ENCODE measurements at places on chromosomes 12 and 14.

DNA sequence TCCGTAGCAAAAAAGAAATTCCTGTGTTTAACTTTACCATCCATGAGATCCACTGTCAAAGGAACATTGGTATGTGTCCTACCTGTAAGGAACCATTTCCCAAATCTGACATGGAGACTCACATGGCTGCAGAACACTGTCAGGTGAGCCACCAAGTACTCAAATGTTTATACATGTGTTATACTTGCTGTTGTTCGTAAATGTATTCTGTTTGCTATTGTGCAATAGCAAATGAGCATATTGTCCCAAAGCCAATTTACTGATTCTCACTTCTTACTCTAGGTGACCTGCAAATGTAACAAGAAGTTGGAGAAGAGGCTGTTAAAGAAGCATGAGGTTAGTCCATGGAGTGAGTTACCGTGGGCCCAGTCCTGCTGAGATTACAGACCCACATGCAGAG lies 9.4 kb downstream of the TRAFD1 start:
- DNase-seq: no peak

- peak; percentile 66 for DNase-seq
These were observed 29.2 kb upstream of the FOS start for GRCh38 chr14:75249251-75249957.

- no peak for DNase-seq
These were observed 33.8 kb downstream of the SAMD4A start for GRCh38 chr14:54600717-54601109.

DNA sequence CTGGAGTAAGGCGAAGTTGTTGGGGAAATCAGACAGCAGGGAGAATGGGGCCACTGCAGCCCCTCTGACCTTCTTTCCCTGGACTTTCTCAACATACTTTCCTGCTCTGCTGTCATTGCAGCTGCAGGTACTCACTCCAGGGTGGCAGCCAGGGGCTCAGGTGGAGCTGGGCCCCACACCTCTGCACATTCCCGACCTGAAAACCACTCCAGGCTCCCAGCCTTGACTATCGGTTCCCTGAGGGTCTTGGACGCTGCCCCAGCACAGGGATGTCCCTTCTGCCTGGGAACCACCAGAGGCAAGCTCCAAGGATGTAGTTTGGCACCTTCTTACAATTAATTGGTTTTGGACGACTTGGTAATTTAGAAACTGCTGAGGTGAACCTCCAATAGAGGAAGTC lies 24.8 kb upstream of the CAPRIN2 start:
- DNase-seq: no peak

GRCh38 chr12:7751394-7751793 lies 4.2 kb upstream of the CLEC4C start:
- no peak for DNase-seq

DNA sequence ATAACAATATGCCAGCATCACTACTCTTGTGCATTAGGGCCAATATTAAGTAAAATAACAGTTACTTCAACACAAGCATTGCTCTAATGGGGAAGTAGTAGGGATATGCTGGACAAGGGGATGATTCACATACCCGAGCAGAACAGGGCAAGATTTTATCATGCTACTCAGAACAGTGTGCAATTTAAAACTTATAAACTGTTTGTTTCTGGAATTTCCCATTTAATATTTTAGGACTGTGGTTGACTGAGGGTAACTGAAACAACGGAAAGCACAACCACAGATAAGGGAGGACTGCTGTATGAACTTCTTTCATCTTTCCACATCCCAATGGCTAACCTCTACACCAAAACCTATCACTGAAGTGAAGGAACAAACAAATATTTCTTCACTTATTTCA lies 36.8 kb downstream of the SARNP start:
- no peak for DNase-seq

- peak; percentile 88 for DNase-seq
These were observed 30.4 kb upstream of the PLEKHG6 start for GRCh38 chr12:6280053-6280469.

DNA sequence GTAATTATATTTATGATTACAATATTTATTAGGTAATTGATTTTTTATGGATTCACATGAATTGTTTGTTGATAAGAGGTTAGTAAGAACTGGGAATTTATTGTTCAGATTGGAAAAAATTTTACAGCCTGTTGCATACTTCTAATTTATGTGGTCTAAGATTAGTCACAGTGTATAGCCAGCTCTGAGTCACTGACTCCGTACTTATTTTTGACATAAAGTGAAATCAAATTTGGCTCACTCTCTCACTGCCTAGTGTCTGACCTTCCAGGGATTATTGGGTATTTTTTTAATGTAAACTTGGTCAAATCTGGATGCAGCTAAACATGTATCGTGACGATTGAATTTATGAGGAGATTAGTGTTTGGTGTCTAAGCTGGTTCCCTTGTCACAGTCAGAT lies 109.3 kb downstream of the PTPRQ start:
- DNase-seq: no peak

DNA sequence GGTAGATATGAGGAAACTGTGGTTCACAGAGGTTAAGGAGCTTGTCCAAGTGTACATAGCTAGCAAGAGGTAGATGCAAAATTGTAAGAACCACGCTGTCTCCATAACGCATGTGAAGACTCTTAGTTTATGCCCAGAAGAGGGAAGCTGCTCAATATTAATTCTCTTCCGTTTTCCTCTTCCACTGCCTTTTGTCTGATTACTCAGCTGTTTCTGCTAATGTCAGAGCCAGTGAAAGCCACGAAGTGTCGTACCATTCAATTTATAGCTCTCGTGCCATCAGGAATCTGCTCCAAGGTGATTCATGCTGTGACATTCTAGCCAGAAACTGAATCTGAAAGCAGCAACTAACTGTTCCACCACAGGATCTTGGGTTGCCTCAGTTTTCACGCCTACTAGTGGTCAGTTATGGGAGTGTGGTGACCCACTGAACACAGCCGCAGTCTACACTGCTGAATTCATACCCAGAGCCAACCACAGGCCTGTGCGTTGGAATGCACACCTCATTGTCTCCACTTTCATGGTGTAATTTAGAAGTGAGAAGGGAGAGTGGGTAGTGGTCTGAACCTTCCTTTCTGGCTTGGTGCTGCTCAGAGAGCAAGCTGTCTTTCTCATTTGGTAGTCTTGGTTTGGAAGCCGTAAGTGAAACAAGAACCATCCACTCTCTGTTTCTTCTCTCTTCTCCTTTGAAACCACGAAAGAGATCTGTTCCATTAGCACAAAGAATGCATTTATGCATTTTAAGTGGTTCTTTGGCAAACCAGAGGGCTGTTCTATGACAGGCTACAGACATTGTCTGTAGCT lies 74.2 kb upstream of the NAP1L1 start:
- DNase-seq: peak; percentile 70

GRCh38 chr14:65478596-65478995 lies 66.1 kb downstream of the FUT8 start:
- DNase-seq: peak; percentile 78

DNA sequence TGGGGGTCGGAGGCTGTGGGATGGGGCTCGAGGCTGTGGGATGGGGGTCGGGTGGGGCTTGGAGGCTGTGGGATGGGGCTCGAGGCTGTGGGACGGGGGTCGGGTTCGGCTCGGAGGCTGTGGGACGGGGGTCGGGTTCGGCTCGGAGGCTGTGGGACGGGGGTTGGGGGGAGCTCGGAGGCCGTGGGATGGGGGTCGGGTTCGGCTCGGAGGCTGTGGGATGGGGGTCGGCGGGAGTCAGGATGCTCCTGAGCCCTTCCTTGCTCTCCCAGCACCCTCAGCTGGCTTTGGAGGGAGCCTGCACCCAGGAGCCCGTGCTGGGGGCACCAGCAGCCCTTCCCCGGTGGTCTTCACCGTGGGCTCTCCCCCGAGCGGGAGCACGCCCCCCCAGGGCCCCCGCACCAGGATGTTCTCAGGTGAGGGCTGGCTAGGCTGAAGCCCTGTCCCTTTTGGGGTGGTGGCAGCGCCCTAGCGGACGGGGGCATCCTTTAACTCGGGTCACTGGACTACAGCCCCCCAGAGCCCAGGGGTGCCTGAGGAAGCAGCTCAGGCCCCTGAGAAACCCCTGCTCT lies 11.9 kb upstream of the PUS1 start:
- DNase-seq: no peak

DNA sequence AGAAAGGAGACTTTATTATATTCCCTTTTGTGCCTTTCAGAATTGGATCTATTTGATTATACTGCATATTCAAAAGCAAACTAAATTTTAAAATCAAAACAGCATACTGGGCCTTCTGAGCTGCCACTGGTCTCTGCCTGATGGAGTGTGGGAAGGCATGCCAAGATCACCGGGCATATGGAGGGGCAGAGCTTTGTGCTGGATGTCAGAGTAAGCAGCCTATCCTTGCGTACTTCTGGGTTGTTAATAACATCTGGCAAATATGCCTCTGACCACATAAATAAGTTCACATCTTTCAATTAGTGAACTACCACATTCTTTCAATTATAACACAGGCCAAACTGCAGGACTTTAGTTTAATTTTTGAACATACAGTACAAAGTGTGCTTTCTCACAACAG lies 18.3 kb downstream of the MLH3 start:
- DNase-seq: no peak

GRCh38 chr14:102570334-102570995 lies 22.0 kb upstream of the RCOR1 start:
- no peak for DNase-seq

DNA sequence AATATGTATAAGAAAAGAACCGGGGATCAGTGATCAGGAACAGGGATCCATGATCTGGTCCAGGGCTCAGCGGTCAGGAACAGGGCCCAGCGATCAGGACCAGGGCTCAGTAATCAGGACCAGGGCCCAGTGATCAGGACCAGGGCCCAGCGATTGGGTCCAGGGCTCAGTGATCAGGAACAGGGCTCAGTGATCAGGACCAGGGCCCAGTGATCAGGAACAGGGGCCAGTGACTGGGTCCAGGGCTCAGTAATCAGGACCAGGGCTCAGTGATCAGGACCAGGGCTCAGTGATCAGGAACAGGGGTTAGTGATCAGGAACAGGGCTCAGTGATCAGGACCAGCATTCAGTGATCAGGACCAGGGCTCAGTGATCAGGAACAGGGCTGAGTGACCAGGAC lies 56.3 kb downstream of the TMEM121 start:
- no peak for DNase-seq

GRCh38 chr14:73741386-73741875 lies 27.2 kb upstream of the PNMA1 start:
- no peak for DNase-seq

- DNase-seq: peak; percentile 71
These were observed 19.4 kb upstream of the A2M start for GRCh38 chr12:9134981-9135628.

GRCh38 chr12:19186722-19187661 lies 57.5 kb downstream of the PLEKHA5 start:
- peak; percentile 84 for DNase-seq

DNA sequence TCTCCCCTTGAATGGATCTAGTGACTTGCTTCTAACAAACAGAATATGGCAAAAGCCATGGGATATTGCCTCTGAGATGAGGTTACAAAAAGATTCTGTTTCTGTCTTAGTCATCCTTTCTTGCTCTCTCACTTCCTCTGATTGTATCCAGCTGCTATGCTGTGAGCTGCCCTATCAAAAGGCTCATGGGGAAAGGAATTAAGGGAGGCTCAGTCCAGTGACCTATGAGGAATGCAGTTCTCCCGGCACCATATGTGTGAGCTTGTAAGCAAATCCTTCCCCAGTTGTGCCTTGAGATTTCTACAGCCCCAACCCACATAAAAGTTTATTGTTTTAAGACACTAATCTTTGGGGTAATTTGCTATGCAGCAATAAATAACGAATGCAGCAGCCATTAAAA lies 183.1 kb downstream of the KLHL28 start:
- peak; percentile 4 for DNase-seq

- DNase-seq: peak; percentile 26
These were observed 1031.9 kb upstream of the LRFN5 start for GRCh38 chr14:40574780-40575179.

Data from DMS53 (cell line).